ENCODE measurements at places on chromosomes 13 and 19.

DNA sequence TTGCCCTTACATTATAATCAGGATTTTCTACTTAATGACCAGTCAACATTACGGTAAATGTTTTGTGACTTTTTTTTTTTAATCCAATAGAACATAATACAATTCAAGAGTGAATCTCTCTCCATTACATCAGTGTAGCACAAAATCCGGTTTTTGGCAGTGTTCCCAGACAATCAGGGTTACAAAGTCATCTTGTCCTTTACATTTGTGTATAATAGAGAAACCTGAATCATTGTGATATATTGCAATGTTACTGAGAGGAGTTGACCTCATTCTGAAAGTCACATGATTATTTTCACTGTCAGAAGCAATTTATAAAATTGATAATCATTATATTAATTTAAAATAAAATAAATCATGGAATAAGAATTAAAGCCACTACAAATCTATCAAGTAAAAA, 1346.0 kb upstream of the SPRY2 start:
- DNase-seq = no peak

- peak; percentile 23 for DNase-seq
Measured at GRCh38 chr19:29681422-29682235, 16.4 kb downstream of the PLEKHF1 start.

DNA sequence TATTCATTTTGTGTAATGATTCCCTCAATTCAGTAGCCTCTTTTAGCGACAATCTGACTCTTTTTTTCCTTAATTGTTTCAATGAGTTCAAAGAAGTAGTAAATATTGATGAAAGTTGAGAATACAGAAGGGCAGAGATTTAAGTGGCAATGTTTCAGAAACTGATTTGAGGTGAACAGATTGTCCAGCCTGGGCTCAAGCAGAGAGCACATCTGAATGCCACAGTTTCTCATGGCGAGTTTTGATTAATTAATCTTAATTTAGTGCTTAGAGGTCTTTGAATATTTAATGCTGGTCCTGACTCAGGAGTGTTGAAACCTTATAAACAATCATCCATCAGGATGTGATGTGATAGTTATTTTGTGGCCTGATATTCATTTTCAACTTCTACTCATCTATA, 890.7 kb upstream of the SLITRK6 start:
- no peak for DNase-seq

GRCh38 chr13:19587635-19588300, 26.4 kb upstream of the TPTE2 start:
- no peak for DNase-seq

GRCh38 chr13:42750794-42751193, 30.6 kb upstream of the FAM216B start:
- no peak for DNase-seq

DNA sequence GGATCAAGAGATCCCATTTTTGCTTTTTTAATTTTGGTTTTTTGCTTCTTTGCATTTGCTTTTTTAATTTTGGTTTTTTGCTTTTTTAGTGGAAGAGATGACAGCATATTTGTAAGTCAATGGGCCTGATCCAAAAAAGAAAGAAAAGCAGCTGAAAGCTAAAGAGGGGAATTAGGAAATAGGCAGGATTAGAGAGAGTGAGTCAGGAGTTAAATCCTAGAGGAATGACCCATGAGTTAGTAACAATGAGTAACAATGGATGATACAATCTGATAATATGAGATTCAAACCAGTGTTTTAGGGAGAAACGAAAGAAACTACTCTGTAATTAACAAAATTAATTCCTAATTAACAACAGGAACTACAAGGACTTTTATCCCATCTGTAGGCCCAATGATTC, 111.2 kb upstream of the SGCG start:
- DNase-seq = no peak

- DNase-seq = no peak
Measured at GRCh38 chr13:29369060-29369743, 226.3 kb downstream of the SLC7A1 start.

DNA sequence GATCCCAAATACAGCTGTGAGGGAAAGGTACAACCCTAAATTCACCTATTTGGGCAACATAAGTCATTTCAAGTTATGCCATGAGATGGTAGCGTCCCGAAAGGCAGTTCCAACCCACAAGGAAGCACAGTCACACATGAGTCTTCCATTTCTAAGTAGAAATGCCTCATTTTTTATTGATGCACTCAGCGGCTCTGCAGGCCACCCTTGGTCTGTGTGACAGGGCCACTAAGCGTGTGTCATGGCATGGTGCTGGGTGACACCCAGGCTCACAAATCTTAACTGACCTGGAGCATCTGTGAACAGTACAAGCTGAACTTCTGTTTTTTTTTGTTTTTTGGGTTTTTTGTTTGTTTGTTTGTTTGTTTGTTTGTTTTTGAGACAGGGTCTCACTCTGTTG, 15.1 kb downstream of the RAB20 start:
- DNase-seq = no peak

DNA sequence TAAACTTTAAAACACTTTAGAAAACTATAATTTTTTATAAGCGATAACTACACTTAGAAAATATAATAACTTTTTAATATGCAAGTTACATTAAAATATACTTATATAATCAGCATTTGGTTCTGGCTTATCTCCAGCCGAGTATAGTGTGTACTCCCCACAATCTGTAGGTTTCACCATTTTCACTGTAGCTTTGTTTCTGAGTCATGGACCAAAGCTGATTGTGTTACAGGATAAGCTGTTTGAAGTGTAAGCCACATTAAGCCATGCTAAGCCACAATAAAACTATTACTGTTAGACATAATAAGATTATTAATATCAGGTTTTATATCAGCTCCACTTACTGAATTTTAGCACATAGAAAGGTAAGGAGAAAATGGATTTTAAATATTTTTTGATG, 43.8 kb downstream of the CCDC122 start:
- no peak for DNase-seq

DNA sequence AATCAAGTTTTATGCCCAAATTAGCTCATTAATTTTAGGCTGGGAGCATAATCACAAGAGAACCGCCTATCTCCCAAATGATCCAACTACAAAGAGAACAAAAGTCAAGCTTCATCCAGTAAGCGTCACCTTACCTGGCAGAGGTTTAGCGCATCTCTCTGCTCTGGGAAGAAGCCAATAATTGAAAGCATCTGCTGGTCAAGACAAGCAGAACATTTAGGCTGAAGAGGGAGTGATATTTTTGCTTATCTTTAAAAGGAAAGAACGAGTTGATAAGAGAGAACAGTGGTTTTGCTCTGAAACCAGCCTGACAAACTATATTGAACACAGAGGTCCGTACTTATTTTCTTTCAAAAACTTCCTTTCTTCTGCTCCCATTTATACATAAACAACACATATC, 242.1 kb downstream of the ENOX1 start:
- no peak for DNase-seq

DNA sequence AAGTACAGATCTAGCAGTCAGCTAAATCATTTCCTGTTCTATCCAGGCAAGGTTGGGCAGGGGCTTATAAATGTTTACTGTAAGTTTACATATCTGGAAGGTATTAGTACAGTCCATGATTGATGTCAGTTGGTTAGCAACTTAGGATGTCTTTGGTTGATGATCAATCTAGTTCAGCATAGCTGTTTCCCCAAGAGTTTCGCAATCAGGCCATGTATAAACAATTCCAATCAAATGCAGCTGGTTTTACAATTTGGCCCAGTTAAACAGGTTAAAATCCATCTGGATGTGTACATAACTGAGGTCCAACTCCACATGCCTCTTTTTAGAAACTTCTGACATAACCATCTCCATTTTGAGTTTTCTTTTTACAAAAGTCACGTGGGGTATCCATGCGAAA, 6.9 kb downstream of the ZNF221 start:
- no peak for DNase-seq

DNA sequence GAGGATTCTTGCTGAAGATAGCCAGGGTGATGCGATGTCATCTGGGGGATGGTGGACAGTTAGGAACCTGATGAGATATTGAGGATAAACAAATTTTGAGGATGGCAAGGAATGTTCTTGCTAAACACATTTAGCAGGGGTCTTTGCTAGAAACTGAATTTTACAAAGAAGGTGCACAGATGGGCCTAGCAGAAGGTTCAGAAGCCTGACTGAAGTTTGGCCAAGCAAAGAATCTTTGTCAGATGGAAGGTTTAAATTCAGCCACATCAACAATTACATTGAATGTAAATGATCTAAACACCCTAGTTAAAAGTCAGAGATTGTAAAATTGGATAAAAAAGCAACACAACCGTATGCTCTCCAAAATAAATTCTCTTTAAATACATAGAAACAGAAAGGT, 68.8 kb downstream of the WASF3 start:
- DNase-seq = no peak

GRCh38 chr13:77373502-77373901, 46.6 kb upstream of the MYCBP2 start:
- DNase-seq = no peak

DNA sequence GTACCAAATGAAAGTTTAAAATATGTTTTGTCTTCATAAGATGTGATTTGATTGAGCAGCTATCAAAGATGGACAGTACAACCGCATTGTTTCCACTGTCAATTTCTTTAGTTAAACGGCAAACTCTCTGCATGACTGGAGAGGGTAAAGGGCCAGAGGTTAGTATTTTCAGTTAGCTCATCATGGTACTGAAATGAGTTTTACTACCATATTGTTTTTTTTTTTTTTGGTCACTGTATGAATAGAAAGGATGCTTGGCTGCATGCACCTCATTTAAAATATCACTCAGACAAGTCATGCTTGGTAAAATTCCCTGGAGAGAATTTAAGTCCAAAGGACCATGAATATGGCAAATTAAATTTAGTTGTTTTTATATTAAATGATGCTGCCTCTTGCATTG, 942.1 kb upstream of the SPRY2 start:
- DNase-seq = no peak

DNA sequence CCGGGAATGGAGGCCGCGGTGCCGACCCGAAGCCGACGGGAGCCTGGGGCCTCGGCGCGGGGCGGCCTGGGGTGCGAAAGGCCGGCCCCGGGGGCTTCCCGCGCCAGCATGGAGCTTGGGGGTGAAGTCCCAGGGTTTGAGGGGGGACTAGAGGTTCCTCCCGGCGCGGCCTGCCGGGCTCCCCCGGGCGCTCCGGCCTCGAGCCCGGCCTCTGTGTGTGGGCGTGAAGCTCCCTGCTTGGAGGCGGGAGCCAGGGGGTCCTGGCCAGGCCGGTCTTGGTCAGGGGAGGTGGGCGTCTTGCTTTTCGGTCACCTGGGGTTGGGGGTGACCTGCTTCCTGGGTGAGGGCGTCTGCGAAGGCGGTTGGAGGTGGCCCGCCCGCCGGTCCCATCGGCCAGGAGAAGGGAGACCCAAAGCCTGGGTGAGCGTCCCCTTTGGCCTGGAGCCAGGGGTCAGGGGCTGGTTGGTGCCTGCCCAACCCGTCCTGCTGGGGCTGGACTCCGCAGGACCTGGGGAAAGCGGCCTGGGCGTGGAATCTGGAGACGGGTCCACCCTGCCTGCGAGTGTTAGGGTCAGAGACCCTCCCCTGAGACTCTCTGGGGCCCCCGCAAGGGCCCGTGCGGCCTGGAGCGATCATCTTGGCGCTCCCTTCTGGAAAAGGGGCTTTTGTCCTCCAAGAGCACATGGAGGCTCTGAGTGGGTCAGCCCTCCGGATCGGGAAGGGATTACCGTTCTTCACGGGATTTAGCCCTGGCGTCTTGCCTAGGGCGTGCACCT, 535 bp downstream of the BSG start:
- DNase-seq = no peak

GRCh38 chr19:2478278-2478755, 2.4 kb downstream of the GADD45B start:
- DNase-seq = peak; percentile 74

GRCh38 chr19:519449-519865, 12.1 kb upstream of the CDC34 start:
- DNase-seq = no peak

- no peak for DNase-seq
Measured at GRCh38 chr19:32977280-32977679, 5.2 kb downstream of the FAAP24 start.

- no peak for DNase-seq
Measured at GRCh38 chr19:52198678-52199077, 8.8 kb downstream of the PPP2R1A start.

- no peak for DNase-seq
Measured at GRCh38 chr13:78722700-78723099, 63.7 kb upstream of the OBI1 start.

GRCh38 chr13:112073245-112074138, 6.5 kb downstream of the SOX1 start:
- no peak for DNase-seq

- DNase-seq = no peak
Measured at GRCh38 chr13:93248627-93249047, 22.0 kb downstream of the GPC6 start.

- no peak for DNase-seq
Measured at GRCh38 chr13:100604918-100605710, 16.5 kb upstream of the GGACT start.

DNA sequence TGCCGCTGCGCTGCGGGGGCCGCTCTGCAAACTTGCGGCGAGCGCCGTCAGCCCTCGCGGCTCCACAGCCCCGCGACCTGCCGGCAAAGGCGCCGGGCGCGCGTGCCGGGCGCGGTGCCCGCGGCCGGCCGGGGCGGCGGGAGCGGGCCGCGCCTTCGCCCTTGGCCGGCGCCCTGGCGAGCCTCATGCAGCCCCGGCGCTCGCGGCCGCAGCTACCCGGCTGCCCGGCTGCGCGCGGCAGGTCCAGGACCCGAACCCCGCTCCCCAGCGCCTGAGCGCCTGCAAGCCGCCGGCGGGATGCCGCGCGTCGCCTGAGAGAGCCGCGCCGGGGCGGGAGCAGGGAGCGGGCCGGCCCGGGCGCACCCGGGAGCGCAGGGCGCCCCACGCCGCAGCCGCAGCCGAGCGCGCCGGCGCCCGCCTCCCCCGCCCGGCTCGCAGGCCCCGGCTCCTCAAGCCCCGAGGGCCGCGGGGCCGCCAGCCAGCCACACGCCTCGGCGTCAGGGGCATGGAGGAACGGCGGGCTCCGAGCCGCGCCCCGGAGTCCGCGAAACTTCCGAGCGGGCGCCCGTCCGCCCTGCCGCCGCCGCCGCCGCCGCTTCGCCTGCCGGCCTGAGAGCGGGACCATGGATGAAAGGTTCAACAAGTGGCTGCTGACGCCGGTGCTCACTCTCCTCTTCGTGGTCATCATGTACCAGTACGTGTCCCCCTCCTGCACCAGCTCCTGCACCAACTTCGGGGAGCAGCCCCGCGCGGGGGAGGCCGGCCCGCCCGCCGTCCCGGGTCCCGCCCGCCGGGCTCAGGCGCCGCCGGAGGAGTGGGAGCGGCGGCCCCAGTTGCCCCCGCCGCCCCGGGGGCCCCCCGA, 564 bp downstream of the HS6ST3 start:
- no peak for DNase-seq

DNA sequence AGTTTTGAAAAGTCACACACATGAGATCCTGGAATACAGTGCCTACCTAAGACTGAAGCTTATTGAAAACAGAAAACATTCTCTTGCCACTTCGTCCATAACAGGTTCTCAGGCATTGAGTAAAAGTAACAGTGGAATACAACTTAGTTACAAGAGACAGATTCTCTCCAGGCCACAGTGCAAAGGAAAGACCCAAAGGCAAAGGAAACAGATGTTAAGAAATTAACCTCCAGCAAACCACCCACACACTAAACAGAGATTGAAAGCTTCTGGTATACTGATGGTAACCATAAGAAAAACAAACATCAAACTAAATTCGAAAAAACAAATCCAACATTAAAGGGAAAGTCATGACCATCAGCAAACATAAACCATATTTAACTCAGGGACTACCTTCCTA, 914.7 kb downstream of the SLITRK5 start:
- no peak for DNase-seq

GRCh38 chr19:58394821-58395219, 636 bp upstream of the RNF225 start:
- DNase-seq = no peak

All from activated T-cell treated with anti-CD3 and anti-CD28 coated beads, Interleukin-2, amount 50 U/mL, for 1 hour (primary cell).